Stimulated activated CD8-positive, alpha-beta memory T cell treated with anti-CD3 and anti-CD28 coated beads, Interleukin-15, amount 100 ng/mL, for 48 hours (primary cell): ENCODE measurements at places on chromosomes 3 and 15.

DNA sequence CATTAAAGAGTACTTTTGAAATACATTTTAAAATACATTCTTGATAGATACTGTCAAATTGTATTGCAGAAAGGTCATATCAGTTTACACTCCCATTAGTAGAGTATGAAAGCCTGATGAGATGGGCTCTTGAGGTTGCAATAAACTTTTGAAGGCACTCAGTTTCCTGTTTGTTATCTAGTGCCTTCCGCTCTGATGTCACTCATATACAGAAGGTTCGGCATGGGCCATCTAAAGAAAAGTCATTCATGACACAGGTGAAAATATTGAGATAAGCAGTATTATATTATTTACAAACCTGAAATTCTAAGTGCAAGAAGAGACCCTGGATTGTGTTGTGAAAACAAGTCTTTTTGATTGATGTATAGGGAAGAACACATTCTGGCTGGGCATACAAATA is 36.5 kb upstream of the DENND4A start:
- DNase-seq: no peak

GRCh38 chr3:174466471-174467054 is 392.6 kb upstream of the NAALADL2 start:
- DNase-seq: no peak

DNA sequence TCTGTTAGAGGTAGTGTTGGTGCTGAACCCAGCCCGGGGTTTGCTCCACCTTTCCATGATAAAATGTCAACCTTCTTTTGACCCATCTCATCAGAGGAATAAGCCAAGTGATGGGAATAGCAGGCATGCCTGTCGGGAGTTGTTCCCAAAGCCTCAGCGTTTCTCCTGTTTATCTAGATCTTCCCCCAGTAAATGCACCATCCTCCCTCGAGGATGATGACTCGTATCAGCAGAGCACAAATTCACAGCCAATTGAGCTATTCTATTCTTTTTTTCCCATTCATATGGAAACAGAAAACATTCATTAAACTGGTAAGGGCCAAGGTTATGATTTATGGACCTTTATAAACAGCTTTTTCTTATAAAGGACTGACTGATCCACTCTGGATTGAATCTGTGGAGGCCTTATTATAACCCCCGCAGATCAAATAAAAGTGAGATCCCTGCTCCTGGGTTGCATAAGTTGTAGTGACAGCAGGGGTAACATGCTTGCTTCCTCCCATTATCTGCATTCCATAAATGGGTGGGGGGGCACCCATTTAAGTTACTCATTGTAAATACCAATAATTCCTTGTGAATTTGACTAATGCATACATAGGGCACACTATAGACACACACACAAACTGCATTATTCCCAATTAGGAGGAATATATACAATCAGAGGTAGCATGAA is 207.3 kb downstream of the PLCL2 start:
- DNase-seq: no peak

DNA sequence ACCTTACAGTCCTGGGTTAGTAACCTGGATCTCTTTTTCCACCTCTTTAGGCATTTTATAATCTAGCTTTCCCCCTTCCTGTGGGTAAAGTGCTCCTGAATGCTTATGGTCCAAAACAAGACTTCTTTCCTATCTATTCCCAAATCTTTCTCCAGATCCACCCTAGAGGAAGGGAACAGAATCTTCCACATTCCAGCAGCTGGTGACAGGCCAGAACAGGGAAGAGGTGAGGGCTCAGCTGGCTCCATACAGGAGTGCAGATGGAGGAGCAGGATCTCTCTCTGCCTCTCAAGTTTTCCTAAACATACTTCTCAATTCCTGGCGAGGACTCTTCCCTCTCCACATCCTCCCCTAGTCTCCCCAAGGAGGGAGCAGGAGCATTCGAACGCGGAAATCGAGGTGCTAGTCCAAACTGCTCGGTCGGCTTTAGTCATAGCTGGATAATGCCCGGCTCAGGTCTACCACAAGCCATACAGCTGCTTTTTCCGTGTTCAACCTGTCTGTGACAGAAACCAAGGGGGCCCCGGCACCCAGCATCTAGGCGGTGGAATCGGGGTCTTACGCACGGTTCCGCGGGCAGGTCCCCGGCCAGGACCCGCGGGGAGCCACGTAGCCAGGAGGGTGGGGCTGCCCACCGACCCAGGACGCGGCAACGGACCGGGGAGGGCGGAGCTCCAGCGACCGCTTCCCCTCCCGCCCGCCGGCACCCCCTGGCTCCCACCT is 4.0 kb downstream of the RASSF1 start:
- DNase-seq: no peak

DNA sequence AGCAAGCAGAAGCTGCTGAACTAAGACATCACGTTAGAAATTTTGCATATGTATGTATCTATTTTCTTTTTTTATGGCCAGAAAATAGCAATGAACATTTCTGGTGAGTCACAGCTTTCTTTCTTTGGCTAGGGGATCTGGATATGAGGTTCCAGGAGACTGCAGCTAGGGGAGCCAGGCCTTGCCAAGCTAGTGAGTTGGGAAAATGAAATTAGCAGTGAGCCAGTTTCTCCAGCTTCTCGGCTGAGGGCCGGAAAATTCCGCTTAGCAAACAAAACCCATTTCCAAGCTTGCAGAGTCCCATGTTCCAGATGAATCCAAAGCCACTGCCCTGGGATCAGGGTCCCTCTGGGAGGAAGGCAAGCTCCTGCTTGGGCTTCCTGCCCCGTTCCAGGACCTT is 137.6 kb downstream of the SRGAP3 start:
- DNase-seq: no peak

DNA sequence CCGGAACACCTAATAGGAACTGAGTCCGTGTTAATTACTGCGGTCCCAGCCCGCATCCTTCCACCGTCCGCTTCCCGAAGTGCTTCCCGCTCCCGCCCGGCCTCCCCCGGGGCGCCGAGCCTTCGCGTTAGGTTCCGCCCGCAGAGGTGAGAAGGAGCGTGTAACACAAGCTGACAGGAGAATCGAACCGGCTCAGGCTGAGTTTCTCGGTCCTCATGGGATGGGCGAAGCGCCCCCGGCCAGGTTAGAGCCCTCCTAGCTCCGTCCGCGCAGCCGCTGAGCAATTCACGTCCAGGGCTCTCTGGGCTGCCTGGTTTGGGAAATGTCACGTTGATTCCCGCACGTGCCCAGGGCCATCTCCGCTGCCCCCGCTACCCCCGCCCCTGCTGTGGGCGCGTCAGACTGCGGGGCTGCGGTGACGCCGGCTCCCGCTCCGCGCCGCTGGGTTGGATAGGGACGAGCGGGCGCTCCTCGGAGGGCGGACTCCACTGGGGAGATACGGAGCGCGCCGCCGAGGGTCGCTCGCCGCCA is 954 bp downstream of the CLDN11 start:
- no peak for DNase-seq

DNA sequence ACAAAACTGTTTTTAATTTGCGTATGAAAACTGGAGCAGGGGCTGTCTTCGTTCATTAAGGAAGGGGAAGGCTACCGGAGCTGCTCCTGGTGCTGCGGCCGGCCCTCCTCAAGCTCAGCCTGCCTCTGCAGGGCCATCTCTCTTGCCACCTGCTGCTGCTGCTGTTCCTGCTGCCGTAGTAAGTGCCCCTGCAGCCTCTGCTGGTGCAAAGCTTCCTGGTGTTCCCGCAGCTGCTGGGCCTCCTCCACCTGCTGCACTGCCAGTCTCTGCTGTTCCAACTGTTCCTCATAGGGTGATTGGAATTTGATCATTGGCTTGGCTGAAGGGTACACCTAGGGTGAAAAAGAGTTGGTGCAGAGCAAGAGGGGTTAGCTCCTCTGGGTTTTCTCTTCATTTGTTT is 66.0 kb downstream of the GOLIM4 start:
- no peak for DNase-seq

DNA sequence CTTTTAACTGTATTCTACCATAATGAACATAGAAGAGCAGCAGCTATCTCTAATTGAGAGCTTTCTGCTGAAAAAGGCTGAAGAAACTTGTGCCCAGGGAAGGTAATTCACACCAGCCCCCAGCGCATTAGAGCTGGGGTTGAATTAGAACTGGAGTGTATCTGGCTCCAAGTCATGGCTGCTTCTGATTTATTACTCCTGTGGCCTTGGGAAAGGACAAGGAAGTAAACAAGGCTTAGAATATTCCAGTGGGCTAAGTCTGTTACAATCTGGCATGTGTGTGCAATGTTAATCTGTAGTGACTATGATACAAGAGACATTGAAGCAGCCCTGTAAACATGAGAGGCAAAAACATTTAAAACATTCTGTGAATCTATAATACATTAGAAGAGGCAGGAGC is 18.1 kb downstream of the CPA3 start:
- no peak for DNase-seq

- no peak for DNase-seq
Observed at GRCh38 chr15:88686166-88686565, 47.4 kb downstream of the ISG20 start.

GRCh38 chr3:169871129-169871886 is 1.6 kb upstream of the LRRC31 start:
- no peak for DNase-seq

DNA sequence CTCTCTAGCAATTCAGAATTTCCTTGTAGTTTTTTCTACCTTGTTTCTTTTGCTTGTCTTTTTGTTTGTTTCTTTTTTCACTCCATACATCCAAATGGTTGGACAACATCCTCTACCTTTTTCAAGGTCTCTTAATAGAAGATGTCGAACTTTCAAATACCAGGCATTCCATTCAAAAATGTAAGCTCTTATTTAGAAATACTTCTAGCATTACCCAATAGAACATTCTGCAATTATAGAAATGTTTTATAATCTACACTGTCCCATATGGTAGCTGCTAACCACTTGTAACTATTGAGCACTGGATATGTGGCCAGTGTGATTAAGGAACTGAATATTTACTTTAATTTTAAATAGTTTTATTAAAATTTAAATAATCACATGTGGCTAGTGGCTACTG is 196.2 kb upstream of the MRPL3 start:
- DNase-seq: no peak

DNA sequence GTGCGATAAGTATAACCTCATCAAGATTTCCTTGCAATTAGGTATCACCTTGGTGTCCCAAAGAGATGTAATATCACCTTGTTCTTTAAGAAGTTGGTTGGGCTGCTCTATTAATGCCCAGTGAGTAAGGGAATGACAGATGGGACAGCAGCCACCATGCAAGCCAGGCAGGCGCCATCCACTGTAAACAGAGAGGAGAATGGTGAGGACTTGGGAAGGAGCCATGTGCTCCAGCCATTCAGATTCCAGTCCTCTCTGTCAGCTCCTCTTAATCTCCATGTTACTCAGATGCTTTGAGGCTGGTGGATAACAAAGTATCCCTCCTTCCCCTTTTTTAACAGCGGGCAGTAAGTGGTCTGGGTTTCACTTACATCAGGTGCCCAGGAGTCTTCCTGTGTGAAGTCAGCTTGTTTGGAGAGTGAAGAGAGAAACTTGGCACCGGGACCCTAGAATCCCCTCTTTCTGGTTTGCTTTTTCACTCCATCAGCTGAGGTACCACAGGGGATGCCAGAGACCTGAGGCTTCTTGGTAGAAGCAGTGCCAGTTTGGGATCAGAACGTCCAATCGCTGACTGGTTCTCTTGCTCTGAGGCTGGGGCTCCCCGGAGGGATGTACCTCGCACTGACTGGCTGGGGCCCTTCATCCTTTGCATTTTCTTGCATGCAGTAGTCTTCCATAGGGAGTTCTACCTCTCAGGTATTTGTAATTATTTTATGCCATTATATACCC is 29.5 kb downstream of the SLCO3A1 start:
- no peak for DNase-seq

- no peak for DNase-seq
Observed at GRCh38 chr3:30710017-30710416, 103.6 kb downstream of the TGFBR2 start.

DNA sequence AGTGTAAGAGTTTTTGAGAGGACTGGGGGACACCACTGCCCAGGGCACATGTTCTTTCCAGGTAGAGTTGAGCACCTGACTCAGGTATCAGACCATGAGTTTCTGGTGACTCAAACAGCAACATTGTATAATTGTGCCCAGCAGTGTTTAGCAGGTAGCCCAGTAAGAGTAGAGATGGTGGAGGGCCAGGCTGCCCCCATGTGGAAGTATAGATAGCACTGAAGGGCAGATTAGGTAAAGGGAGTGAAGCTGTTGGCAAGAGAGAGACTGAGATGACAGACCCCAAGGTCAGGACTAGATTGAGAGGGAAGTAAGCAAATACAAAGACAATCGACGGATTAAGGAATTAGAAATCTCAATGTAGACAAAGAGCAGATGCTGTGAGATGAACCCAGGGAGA is 74.6 kb downstream of the TRIM42 start:
- DNase-seq: no peak

DNA sequence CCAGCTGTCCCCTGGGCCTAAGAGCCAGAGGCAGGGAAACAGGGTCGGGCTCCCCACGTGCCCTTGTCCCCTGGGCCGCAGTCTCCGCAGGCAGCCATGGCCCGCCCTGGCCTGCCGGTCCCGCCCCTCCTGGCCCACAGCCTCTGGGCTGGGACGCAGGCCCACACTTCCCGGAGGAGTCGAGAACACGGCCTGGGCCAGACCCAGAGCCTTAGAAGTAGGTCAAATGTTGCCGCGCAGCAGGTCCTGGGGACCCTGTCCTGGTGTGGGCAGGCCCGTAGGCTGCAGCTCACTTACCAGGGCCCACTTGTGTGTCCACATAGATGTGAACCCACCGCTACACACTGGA is 4.3 kb upstream of the MYL3 start:
- no peak for DNase-seq

GRCh38 chr3:106208251-106208650 is 339.4 kb upstream of the CBLB start:
- no peak for DNase-seq

GRCh38 chr3:136750209-136750896 is 1.8 kb downstream of the STAG1 start:
- DNase-seq: no peak

GRCh38 chr3:65627062-65627461 is 411.7 kb downstream of the MAGI1 start:
- no peak for DNase-seq

- no peak for DNase-seq
Observed at GRCh38 chr15:58393241-58393662, 38.5 kb upstream of the LIPC start.

- no peak for DNase-seq
Observed at GRCh38 chr3:14389166-14389606, 13.2 kb upstream of the SLC6A6 start.

DNA sequence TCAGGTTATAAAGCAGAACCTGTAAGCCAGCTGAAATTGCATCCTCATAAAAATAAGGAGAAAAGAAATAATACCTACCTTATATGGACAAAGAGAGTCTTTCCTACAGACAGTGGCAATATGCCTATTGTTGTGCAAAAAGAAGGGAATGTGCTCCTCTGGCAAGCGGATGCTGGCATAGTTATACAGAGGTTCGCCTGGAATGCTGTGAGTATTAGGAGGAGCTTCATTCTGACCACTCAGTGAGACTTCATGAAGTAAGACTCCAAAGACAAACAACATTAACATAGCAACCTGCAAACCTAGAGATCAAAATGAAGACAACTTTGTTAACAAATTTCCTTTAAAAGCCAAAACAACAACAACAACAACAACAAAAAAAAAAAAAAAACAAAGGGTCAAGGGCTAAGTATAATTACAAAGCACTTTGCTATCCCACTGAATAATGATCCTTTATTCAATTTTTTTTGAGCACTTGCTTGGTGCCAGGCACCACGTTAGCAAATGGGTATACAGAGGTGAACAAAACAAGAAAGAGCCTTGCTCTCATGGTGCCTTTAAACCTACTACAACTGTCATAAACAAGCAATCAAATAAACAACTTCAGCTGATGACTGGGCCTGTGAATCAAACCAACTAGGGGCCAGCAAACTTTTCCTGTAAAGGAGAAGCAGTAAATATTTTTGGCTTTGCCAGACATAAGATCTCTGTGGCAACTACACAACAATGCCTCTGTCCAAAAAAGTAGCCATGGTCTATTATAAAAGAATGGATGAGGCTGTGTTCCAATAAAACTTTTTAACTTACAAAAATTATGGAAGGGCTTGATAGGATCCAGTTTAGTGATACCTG is 3.7 kb downstream of the EOGT start:
- DNase-seq: no peak
